ENCODE measurements at places on chromosomes 11 and 22.

GRCh38 chr22:36419177-36419911 is 31.6 kb upstream of the MYH9 start:
- DNase-seq = peak; percentile 27

DNA sequence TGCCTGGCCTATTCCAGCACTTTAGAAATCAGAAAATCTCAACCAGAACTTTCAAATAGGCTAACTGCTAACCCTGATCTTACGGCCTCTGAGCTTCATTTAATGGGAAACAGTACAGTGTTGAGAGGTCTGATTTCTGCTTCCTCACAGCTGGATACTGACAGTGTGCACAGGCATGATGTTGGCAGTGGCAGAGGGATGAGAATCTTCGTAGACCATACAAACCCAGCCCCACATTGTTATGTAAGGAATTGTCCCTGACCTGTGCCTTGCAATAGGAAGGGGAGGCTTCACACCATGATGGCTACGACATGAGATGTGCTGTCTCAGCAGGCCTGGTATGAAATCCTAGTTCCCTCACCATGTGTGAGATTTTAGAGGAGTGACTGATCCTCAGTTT is 49.0 kb downstream of the CD44 start:
- no peak for DNase-seq

DNA sequence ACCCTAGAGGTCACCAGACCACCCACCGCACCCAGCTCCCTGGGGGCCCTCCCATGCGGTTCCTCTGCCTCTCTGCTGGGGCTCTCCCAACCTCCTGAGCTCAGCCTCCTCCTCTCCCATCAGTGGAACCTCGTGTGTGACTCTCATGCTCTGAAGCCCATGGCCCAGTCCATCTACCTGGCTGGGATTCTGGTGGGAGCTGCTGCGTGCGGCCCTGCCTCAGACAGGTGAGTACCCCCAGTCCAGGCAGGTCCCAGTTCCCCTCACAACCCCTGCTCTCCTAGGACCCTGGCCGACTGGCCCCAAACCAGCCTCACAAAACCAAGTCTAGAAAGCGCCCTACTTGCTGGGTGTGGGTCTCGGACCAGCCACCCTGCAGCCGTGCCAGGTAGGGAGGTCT is 1.6 kb downstream of the SLC22A12 start:
- no peak for DNase-seq

- DNase-seq = no peak
Measured at GRCh38 chr11:60592601-60593000, 77.4 kb downstream of the MS4A13 start.

Data from CD4-positive, alpha-beta T cell treated with Interferon alpha-2 for 1 hour (primary cell).